ENCODE measurements at places on chromosomes 3 and 15. TPM values are rescaled to one million over a fixed set of nuclear protein-coding genes. Genes with fewer than 3 reads are reported as not detected.

Gene GOLGA6L24
- not detected for total RNA-seq

Gene KLHL40
- total RNA-seq, result not detected

Gene NANOGP8
- total RNA-seq, result not detected

Gene ANKRD63
- 0.20 TPM for total RNA-seq

Gene EFL1
- total RNA-seq, result 25.0 TPM

Gene SATB1
- total RNA-seq, result 0.09 TPM

Gene VILL
- total RNA-seq, result 0.17 TPM

Gene TTBK2
- total RNA-seq, result 1.6 TPM

Gene FGD5
- total RNA-seq, result not detected

Gene GP5
- total RNA-seq, result not detected

Gene MUC20
- 0.59 TPM for total RNA-seq

Gene UBE3A
- total RNA-seq, result 25.9 TPM

Gene CPLX3
- total RNA-seq, result not detected

Gene SIDT1
- total RNA-seq, result 0.19 TPM

Gene CRABP1
- total RNA-seq, result 1.0 TPM

Gene SOX14
- not detected for total RNA-seq

Gene CPB1
- total RNA-seq, result not detected

Gene TBC1D23
- total RNA-seq, result 12.0 TPM

Gene C15orf62
- not detected for total RNA-seq

Gene SERINC4
- 0.12 TPM for total RNA-seq
